ENCODE measurements at places on chromosomes 12 and 14. TPM values are rescaled to one million over a fixed set of nuclear protein-coding genes. Genes with fewer than 3 reads are reported as not detected.

- DNase-seq: peak; percentile 96
Observed at GRCh38 chr12:6778574-6779550, 6.5 kb downstream of the LAG3 start.

GRCh38 chr12:12722435-12723148 is 5.4 kb downstream of the CDKN1B start:
- no peak for DNase-seq

DNA sequence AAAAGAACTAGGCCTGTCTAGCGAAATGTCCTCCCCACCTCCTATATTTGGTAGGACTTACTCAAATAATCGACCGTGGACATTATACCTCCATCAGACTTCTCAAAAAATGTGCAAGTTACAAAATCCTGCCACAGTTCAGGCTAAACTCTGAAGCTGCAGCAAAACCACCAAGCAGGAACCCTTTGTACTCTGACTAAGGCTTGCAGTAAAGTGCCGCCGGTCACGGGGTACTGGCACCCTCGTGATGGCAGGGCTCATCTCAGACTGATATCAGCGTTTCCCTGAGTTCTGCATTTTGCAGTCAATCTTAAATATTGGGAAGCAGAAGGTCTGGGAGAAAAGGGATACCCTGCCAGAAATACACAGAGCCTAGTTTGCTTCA is 17.1 kb downstream of the SLC11A2 start:
- DNase-seq: no peak

DNA sequence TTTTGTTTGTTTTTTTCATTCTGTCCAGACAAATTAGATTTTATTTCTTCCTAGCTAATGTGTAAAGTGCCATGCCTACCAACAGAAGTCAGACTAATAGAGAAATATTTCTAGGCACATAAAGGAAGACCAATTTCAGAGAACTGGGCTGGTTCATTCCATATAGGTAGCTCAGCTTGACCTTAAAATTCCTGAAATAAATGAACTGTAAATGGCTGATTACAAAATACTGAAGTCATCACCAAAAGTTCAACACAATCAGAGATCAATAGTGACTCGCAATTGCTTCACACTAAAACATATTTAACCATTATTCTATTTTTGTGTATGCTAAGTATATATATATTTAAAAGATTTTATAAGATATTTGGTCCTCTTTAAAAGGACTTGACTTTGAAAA is 34.2 kb downstream of the PTPRB start:
- no peak for DNase-seq

NANOG gene
- polyA plus RNA-seq: 0.61 TPM

DNA sequence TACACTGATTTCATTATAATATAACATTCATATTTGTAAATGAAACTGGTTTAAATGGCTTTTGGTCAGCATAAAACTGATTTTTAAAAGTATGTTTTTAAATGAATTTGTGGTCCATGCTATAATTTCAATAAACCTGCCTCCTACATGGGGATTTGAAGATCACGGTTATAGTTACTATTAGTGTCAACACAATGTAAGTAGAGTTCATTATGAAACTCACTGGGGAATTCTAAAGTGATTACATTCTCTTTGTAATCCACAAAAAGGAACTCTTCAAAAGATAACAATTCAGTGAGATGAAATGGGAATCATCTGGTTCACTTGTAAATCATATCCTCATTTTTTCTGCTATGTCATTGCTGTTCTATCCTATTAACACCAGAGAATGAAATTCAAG is 204.5 kb upstream of the G2E3 start:
- DNase-seq: no peak

Data from hindlimb muscle (tissue), 1 donor.